ENCODE measurements at places on chromosomes 7 and 10.

- DNase-seq, result no peak
Measured at GRCh38 chr7:50530766-50531165, 34.4 kb downstream of the DDC start.

- peak; percentile 15 for DNase-seq
Measured at GRCh38 chr10:23439961-23440889, 1.4 kb downstream of the OTUD1 start.

DNA sequence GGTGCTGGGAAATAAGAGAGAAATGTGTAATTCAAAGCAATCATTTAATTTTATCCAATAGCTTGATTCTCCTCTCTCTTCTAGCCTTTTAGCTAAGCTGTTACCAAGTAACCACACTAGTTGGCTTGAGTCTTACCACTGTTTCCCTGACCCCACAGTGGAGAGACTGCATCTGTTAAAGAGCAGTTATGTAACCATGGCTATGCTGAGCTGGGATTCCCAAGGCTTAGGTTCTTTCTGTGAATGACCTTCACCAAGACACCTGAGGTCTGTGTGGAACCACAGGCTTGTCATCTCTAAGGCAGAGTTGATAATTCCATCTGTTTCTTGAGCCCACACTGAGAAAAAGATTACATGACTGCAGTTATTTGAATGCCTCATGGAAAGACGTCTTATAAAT is 47.7 kb upstream of the ATRNL1 start:
- no peak for DNase-seq

DNA sequence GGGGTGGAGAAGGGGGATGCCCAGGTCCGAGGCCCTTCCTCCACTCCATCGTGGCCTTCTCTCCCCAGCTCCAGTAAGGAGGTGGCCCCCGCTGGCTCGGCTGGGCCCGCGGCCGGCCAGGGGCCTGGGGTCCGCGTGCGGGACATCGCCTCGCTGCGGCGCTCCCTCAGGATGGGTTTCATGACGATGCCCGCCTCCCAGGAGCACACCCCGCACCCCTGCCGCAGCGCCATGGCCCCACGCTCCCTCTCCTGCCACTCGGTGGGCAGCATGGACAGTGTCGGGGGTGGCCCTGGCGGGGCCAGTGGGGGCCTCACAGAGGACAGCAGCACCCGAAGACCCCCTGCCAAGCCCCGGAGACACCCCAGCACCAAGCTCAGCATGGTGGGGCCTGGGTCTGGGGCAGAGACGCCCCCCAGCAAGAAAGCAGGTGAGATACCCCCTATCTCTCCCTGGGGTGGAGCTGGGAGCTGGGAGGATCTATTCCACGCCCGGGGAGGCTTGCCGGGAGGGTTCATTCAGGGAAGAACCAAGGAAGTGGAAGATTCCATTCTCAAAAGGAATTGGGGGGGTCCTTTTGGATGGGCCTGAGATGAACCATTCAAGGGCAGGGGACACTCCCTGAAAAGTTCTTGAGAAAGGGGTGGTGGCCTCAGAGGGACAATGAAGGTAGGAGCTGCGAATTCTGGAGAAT is 3.2 kb downstream of the NYAP1 start:
- DNase-seq, result no peak

- DNase-seq, result no peak
Measured at GRCh38 chr10:1392127-1392526, 335.9 kb downstream of the WDR37 start.

DNA sequence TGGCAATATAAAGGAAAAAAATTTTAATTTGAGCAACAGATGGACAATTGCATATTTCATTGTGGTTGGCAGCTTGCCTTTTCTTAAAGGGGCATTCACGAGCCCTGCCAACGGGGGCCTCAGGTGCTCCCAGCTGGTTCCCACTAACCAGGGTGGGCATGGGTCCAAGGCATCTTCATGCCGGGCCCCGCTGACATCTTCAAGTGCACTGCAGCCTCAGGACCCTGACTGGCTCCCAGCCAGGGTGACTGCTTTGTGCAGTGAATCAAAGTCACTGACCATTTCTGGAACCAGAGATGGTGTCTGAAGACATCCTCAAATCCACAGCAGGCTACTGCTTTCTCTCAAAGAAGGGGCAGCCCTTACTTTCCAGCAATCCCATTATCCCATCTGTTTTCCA is 275.2 kb upstream of the MGMT start:
- DNase-seq, result no peak

- no peak for DNase-seq
Measured at GRCh38 chr7:115332691-115333090, 410.8 kb downstream of the MDFIC start.

DNA sequence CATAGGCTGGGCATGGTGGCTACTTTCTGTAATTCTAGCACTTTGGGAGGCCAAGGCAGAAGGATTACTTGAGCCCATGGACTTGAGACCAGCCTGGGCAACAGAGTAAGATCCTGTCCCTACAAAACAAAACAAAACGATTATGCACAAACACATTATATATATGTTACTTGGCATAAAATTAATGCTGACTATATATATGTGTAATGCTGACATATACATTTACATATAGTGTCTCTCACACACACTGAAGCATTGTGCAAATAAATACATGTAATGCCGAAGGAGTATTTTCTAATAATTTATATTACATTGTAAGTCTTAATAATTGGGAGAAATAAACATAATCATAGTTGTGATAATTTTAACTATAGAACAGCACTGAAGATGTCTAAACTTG is 621.8 kb upstream of the ZNF722 start:
- DNase-seq, result no peak

DNA sequence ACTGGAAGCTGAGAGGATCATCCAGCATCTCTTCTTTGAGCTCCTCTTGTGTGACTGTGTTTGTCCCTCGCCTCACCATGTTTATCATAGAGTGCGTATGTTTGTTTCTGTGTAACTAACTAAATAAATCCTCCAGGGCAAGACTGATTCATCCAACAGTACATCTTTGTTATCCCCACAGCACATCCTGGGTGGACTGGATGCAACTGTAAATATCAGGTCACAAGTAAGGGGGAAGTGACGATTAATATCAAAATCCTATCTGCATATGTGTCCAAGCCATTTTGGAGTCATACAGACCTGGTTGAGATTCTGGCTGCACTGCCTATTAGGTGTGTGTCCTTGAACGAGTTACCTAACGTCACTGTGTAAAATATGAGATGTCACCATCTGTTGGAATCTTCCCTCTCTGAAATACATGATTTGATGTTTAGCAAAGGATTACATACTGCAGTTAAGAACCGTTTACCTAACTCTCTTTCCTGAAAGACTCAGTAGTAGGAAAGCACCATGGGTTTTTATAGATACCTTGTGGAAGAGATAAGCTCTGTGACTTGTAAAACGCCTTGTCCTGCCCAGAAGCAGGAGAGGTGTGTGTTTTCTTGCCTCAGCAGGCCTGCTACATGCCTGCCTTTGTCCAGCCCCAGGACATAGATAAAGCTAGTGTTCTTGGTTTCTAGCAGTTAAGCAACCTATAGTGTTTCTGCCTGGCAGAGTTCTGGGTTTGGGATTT is 25.8 kb downstream of the WBP1L start:
- no peak for DNase-seq

DNA sequence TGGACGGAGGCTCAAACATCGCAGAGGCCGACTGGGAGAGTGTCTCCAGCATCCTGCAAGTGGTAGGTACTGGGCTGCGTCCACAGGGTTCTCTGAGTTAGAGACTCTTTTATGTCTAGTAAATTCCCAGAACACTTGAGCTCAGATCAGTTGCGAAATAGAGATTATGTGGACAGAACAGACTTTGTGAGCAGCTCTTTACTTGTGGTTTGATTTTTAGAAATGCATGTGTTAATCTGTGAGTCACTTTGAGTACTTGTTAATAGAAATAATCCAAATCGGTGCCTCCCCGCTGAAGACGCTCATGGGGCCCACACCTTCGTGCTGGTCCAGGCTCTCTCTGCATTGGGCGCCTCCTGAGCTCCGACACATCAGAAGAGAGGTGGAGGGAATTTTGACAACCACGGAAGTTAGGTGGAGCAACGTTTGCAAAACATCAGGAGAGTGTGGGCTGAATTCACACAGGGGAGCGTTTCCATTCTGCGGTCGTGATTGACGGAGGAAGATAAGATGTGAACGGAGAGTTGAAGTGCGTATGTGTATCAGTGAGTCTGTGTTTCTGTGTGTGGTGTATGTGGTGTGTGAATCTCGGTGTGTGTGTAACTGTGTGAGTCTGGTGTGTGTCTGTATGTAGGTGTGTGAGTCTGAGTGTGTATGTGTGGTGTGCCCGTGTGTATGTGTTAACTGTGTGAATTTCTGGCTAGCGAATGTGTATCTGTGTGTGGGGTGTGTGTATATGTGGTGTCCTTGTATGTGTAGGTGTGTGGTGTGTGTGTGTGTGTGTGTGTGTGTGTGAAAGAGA is 32.1 kb downstream of the PFKP start:
- no peak for DNase-seq

DNA sequence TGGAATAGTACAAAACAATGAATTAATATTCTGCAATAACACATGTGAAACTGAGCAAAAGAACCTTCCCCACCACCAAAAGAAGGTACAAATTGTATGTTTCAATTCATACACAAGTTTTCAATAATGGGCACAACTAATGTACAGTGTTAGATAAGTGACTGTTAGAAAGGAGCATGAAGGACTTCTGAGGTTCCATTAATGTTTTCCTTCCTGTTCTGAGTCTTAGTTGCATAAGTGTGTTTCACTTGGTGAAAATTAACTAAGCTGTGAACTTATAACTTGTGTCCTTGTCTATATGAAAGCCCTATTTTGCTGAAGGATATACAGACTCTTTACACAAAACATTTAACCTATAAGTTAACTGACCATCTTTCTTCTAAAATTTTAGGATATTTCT is 8.2 kb downstream of the GSAP start:
- DNase-seq, result no peak

- DNase-seq, result no peak
Measured at GRCh38 chr7:135179321-135179925, 8.9 kb upstream of the CYREN start.

DNA sequence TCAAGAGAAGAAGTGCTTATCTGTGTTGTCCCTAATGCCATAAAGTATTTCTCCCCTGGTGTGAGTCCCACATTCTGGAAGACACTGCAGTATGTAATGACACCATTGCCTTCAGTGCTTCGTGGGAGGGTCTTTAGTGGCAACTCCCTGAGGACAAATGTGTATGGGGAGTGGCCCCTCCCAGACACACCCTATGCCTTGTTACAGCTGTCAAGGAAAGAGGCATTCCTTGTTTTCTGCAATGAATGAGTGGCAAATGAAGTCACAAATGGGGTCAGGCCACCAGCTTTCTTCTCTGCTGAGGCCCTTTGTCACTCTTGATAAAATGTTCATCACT is 183.2 kb downstream of the FGFR2 start:
- no peak for DNase-seq

- no peak for DNase-seq
Measured at GRCh38 chr7:90982228-90982627, 282.0 kb upstream of the FZD1 start.

DNA sequence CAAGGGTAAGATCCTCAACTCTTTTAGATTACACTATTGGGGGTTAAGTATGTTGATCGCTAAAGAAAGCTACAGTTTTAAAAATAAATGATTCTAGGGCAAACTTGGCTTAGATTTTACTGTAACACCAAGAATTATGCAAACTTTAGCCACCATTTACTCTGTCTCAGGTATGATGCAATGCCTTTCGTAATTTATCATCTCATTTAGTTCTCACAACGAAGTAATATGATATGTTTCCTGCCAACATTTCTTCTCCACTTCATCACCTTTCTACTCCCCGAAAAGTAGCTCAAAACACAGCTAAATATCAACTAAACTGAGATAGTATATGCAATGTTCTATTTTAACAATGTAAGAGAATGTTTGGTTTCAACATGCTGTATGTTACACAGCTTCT is 21.1 kb downstream of the FAM133B start:
- DNase-seq, result no peak

DNA sequence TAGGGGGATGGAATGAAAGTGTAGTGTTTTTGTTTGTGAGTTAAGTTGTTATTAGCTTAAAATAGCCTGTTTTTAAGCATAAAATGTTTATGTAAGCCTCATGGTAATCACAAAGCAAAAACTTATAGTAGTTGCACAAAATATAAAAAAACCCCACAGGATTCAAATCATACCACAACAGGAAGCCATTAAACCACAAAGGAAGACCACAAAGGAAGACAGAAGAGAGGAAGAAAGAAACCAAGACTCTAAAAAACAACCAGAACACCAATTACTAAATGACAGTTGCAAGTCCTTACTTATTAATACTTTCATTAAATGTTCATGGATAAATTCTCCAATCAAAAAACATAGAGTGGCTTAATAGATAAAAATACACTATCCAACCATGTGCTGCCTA is 63.6 kb downstream of the ANKRD7 start:
- DNase-seq, result no peak

DNA sequence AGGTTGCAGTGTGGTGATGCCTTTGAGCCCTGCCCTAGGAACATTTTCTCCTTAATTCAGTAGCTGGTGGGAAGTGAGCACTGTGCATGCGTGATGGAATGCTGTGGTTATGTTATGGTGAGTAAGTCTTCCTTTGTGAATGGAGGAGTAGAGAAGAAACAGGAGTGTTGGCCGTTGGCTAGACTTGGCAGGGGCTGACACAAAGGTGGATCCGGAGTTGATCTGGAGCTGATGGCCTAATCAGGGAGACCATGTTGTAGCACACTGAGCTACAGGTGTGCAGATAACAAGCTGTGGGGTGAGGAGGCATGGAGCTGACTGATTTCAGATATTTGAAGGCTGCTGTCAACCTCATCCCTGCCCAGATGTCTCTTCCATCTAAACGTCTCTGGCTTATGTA is 122.3 kb downstream of the CNNM2 start:
- no peak for DNase-seq

DNA sequence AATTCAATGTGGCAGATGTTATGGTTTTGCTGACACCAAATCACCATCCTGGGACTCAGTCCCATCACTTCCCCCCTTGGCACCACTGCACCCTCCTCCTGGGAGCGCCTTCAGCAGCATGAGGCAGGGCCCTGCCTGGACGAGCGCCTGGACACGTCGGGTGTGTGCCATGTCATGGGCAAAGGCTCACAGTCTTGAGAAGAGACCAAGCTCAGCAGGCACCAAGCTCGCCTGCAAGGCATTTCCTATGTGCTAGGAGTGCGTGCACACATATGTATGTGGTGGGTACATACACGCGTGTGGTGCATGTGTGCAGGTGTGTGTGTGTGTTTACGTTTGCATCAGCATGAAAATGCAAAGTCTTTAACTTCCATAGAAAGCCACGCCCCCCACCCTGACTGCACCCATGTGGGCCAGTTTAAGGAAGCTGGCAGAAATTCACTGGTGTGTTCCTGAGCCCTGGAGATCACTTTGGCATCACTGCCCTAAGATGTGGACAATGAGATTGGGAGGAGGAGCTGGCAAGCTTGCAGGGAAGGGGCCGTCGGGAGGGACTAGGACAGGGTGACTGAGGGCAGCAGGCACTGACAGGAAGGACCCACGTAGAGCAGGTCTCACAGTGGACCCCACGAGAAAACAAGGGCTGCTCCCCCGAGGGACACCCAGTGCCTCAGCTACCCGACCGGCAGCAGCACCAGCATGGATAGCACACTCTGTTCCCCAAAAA is 169.9 kb upstream of the PPP2R2D start:
- DNase-seq, result no peak

GRCh38 chr7:78543976-78544375 is 745.4 kb downstream of the PHTF2 start:
- no peak for DNase-seq

Data from renal pelvis (tissue), 12 donors.